ENCODE measurements at places on chromosomes 7 and 10.
A peak's percentile ranks its signal among the peaks of the same experiment; 100 is the strongest.

- DNase-seq, result no peak
These were observed 62.6 kb downstream of the CLIP2 start for GRCh38 chr7:74351836-74352235.

GRCh38 chr7:83541187-83541960 is 107.6 kb downstream of the SEMA3E start:
- no peak for DNase-seq

DNA sequence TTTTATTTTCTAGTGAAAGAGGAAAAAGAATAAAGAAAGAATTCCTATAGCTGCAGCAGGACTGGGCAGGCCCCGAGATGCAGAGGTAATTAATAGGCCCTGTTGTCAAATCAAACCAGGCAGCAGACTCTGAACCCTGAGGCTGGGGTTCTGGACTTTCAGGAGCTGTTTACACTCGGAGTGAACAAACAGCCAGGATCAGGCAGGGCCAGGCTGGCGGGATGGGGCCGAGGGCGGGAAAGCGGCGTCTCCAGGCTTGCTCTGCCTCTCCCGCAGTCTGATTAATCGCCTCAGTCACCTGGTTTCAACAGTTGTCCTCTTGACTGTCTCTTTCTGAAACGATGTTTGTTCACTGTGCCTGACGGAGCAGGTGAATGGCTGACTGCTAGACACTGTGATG is 675.4 kb upstream of the FOXK1 start:
- DNase-seq, result peak; percentile 18

GRCh38 chr7:100689230-100690135 is 4.6 kb downstream of the GIGYF1 start:
- no peak for DNase-seq

DNA sequence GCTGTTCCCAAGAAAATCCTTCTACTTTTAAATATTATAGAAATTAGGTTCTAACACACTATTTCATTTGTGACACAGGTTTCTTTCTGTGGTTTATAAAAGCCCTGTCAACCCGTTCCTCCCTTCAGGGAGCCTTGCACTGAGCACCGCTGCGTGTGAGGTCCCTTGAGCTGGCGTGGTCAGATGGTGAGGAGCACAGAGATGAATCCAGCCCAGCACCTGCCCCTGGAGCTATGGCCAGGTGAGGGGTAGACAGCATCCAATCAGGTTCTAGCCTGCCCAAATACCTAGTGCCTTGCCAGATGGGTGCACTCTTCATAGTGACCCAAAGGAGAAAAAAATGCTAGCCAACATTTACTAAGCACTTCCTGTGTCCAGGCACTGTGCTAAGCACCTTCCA is 15.7 kb downstream of the ZCCHC24 start:
- DNase-seq, result no peak

- DNase-seq, result no peak
These were observed 85.5 kb downstream of the NKX6-2 start for GRCh38 chr10:132700156-132701098.

GRCh38 chr10:78456649-78457400 is 423.2 kb downstream of the RPS24 start:
- no peak for DNase-seq

- no peak for DNase-seq
These were observed 43.3 kb downstream of the NRP1 start for GRCh38 chr10:33291053-33291592.

GRCh38 chr7:2779051-2779450 is 65.1 kb downstream of the GNA12 start:
- DNase-seq, result no peak

DNA sequence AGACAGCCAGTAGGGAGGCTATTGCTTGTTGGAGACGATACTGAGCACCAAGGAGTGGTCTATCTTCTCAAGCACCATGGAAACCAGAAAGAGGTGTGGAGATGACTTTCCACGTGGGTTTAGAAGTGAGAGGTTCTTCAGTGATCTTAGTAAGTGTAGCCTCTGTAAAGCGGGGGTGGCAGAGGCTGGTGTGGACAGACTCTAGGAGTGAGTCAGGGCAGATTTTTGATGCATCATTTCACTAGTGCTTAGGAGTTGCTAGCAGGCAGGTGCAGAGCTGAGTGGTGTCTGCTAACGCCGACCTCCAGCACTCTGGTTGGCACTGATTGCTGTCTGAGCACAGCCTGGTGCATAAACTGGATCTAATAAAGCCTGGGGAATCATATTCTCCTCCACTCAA is 78.4 kb upstream of the ADO start:
- no peak for DNase-seq

Measured in HuH-7.5 (cell line).